SJSA1 (cell line): ENCODE measurements at places on chromosomes 7 and 10. TPM values are rescaled to one million over a fixed set of nuclear protein-coding genes. Genes with fewer than 3 reads are reported as not detected.

The SEMA3A gene
- 17.6 and 29.2 TPM in 2 replicates for total RNA-seq

The ENKUR gene
- not detected in 2 replicates for total RNA-seq

The ENO4 gene
- total RNA-seq, result not detected in 2 replicates

The SLIT1 gene
- not detected in 2 replicates for total RNA-seq

The BLNK gene
- not detected in 2 replicates for total RNA-seq

- no peak for DNase-seq
Observed at GRCh38 chr7:38312821-38313220, 39.4 kb upstream of the TARP start.

DNA sequence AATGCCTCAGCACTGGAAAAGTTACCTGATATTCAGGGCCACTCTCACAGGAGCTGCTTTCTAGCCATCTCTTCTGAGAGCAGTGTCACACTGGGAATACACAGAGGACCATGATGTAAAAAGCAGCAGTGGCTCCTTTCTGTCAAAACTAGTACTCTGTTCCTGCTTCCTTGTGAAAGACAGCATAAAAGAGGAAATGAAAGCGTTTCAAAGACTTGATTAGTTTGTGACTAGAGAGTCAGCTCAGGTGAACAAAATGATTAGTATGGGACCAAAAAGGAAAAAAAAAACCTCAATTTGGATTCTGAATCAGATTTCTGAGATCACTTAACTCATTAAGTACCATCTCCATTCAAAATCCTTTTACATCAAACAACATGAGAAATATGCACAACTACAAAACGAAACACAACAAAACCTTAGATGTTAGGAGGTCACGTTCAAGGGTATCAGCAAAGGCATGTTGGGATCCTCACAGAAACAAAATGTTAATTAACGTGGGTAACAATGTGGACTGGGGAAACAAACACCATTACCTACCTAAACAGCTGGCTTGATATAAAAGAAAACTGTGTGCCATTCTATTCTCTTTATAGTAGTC is 103.7 kb downstream of the MACC1 start:
- DNase-seq, result no peak

- DNase-seq, result no peak
Observed at GRCh38 chr10:69505636-69506318, 54.5 kb downstream of the TSPAN15 start.

DNA sequence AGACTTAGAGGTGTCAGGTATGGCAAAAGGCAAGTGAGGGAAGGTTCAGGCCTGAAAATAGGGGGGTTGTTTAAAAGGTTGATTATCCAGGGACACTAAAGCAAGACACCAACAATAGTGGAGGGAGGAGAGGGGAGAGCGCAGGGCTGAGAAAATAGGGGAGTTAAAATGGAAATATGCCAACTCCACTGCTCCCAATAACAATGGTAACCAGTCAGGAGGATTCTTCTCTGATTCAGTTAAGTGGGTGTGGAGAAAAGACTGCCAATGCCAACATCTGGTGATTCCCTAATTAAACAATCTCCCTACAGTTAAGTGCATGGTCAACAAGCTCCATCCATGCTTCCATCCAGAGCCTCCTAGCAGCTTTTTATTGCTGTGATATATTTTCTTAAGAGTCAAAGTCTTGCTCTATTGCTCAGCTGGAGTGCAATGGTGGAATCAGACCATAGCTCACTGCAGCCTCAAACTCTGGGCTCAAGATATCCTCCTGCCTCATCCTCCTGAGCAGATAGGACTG is 183.3 kb downstream of the JAZF1 start:
- DNase-seq, result no peak

DNA sequence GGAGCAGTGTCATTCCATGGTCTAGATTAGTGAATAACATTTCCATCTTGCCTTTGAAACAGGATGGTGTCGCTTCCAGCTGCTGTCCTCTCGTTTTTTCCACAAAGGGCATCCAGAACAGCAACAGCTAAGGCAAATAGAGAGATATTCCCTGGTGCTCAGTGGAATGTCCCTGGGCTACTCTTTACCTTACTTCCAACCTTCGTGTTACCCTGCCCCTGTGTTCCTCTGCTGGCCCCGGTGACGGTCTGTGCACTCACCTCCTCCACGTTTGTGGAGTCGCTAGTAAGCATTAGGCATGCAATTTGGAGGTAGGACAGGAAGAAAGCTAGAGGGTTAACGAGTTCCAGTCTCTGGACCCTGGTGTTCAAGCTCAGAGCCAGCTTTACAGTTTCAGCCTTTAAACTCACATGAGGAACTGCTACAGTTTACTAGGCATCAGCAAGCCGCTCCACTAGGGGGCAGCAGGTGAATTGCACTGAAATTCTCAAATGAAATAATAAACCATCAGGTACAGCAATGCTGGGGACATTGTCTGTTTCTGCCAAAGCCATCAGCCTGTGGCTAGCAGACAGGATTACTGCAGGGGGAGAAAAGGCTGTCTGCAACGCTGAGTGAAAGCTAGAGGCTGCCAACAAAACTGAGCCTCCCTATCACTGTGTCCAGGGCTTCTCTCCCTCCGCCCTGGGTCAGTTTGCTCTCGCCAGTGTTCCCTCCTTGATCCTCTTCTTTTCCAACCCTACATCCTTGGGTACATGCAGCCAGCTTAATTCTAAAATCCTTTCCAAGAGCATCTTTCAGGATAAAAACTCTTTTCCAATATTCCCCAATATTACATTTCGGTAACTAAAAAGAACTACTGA is 9.0 kb downstream of the MRPL32 start:
- DNase-seq, result peak; percentile 73
